ENCODE measurements at places on chromosomes 6 and 20.

DNA sequence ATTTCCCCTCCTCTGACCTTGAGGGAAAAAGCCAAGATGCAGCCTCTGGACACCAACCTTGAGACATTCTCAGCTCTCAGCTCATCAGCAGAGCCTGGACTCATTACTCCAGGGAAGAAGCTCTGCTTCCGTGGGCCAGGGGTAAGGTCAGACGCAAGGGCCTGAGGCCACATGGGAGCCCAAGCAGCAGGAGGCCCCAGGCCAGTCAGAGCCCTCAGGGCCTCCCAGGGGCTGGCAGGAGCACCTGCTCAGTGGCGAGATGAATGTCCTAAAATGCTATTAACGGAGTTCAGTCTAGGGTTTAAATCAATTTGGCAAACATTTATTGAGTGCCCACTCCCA is 208.6 kb downstream of the ERMARD start:
- DNase-seq: no peak
- peaks cover 10% of the 10 kb centered on the region for H3K27me3 ChIP-seq
- H3K36me3 ChIP-seq: peaks cover 7% of the 10 kb centered on the region
- peaks cover 6% of the 10 kb centered on the region for H3K4me1 ChIP-seq

DNA sequence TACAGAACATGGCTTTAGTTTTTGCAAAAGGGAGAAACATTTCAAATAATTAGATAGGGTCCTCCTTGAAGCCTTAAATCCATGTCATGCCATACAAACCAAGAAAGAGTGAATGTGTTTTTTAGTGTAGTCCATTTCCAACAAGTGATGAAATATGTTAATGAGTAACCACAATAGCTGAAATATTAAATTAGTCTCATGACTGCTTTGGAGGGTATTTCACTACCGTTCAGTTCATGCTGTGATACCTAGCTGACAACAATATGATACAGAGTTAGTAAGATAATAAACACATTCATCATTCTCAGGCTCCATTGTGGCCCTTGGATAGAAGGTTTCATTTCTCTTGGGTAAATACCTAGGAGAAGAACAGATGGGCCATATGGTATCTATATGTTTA is 5.8 kb upstream of the ID4 start:
- no peaks in the 10 kb centered on the region for H3K4me1 ChIP-seq
- no peaks in the 10 kb centered on the region for H3K36me3 ChIP-seq
- no peak for DNase-seq
- H3K27me3 ChIP-seq: peaks cover 1% of the 10 kb centered on the region
- H3K4me3 ChIP-seq: no peak overlapping the region

DNA sequence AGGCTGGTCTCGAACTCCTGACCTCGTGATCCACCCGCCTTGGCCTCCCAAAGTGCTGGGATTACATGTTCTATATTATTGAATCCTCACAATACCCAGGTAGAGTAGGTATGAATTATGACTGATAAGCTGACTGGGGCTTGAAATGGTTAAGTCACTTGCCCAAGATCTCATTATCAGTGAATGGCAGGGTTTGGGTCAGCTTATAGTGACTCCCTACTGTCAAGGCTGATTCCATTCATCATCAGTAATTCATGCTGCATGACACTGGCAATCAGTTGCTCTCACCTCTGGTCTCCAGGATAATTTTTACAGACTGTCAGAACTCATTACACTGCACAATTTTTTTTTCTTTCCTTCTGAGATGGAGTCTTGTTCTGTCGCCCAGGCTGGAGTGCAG is 127.6 kb downstream of the KIF13A start:
- H3K4me1 ChIP-seq: peaks cover 11% of the 10 kb centered on the region
- H3K4me3 ChIP-seq: no peak overlapping the region
- no peaks in the 10 kb centered on the region for H3K36me3 ChIP-seq
- no peak overlapping the region for H3K27ac ChIP-seq
- no peaks in the 10 kb centered on the region for H3K27me3 ChIP-seq

GRCh38 chr6:31530659-31531058 is 1.9 kb downstream of the MCCD1 start:
- no peak overlapping the region for H3K27ac ChIP-seq
- peaks cover 3% of the 10 kb centered on the region for H3K4me1 ChIP-seq
- no peak overlapping the region for H3K4me3 ChIP-seq
- peaks cover 8% of the 10 kb centered on the region for H3K36me3 ChIP-seq
- H3K27me3 ChIP-seq: peaks cover 8% of the 10 kb centered on the region

DNA sequence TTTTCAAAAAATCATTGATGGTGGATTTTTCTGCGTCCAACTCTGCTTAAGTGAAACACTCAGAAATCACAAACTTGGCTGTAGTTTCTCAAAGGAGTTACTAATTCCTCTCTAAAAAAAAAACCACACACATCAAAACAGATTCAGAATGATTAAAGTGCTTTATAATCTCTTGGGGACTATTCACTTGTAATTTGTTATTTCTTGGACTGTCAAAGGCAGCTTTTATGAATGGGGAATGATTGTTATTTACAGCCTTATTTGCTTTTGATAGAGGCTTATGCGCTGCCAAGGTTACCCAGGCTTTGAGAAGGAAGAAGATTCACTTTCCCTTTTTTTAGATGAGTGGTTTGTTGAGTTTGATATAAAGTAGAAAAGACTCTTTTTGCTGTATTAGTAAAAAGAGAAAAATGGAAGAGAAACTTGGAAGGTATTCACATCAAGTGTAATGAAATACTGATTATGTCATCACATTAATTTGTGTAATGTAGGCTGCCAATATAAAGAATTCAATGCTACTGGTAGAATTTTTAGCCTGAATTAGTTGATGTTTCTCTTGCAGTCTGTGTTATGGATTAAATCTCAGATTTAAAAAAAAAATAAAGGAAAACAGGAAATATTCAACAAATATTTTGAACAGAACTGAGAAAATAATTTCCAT is 381.0 kb upstream of the SASH1 start:
- DNase-seq: no peak
- no peak overlapping the region for H3K27ac ChIP-seq
- H3K4me3 ChIP-seq: no peak overlapping the region
- no peaks in the 10 kb centered on the region for H3K4me1 ChIP-seq
- no peaks in the 10 kb centered on the region for H3K36me3 ChIP-seq

DNA sequence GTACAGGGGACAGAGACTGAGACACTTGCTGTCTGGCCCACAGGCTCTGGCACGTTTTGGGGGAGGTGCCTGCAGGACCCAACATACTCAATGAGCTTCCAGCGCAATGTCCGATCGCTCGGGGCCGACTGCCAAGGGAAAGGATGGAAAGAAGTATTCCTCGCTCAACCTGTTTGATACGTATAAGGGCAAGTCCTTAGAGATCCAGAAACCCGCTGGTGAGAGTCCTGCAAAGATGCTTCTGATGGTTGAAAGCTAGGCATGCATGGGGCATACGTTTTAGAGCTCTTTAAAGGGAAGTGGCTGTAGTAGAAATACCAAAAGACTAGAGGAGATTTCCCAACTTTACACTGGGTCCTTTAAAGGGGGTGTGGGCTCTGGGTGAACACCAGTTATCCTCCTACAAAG is 2.2 kb downstream of the PRRC2A start:
- H3K27me3 ChIP-seq: peaks cover 8% of the 10 kb centered on the region
- peaks cover 7% of the 10 kb centered on the region for H3K36me3 ChIP-seq
- peaks cover 17% of the 10 kb centered on the region for H3K4me1 ChIP-seq

DNA sequence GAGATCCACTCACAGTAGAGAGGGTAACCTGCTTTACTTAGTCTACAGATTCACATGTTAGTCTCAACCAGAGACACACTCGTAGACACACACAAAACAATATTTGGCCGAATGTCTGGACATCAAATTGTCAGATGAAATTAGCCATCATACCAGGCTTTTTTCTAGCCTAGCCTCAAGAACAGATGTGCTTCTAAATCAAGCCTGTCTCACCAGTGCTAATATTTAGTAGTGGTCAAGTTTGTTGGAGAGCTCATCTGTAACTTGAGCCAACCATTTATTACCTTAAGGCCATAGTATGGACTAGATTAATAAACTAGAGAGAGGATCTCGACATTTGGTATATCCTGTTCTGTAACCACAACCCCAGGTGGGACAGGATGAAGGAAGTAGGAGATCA is 1118.8 kb upstream of the MAP3K7 start:
- no peak overlapping the region for H3K4me3 ChIP-seq
- peaks cover 9% of the 10 kb centered on the region for H3K4me1 ChIP-seq
- DNase-seq: no peak
- H3K36me3 ChIP-seq: no peaks in the 10 kb centered on the region
- no peaks in the 10 kb centered on the region for H3K27me3 ChIP-seq
- no peak overlapping the region for H3K27ac ChIP-seq

DNA sequence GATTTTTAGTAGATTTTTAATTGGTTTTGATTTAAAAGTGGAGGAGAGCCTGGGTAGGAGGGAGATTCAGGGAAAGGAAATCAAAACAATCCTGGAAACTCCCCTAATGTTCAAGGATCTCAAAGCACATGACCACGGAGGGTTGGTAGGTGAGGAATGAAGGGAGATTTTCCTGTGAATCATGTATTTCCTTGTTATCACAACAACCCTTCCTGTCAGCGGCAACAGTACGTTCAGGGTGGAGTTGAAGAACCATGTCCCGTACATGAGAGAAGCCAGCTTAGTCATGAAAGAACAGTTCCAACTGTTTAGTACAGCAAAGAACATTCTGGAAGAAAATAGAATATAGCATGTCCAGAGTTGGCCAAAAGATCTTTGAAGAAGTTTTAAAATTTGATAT is 79.4 kb upstream of the SCAF8 start:
- H3K4me3 ChIP-seq: no peak overlapping the region
- DNase-seq: no peak
- peaks cover 7% of the 10 kb centered on the region for H3K4me1 ChIP-seq
- no peak overlapping the region for H3K27ac ChIP-seq
- H3K36me3 ChIP-seq: no peaks in the 10 kb centered on the region

GRCh38 chr20:917416-917815 is 1.3 kb upstream of the ANGPT4 start:
- H3K27ac ChIP-seq: peak overlapping the region; percentile 17
- H3K4me1 ChIP-seq: peaks cover 25% of the 10 kb centered on the region
- H3K4me3 ChIP-seq: no peak overlapping the region
- peaks cover 4% of the 10 kb centered on the region for H3K36me3 ChIP-seq
- DNase-seq: no peak
- peaks cover 21% of the 10 kb centered on the region for H3K27me3 ChIP-seq

- peaks cover 4% of the 10 kb centered on the region for H3K27me3 ChIP-seq
- no peaks in the 10 kb centered on the region for H3K36me3 ChIP-seq
- peak overlapping the region; percentile 96 for H3K27ac ChIP-seq
- peaks cover 57% of the 10 kb centered on the region for H3K4me1 ChIP-seq
- H3K4me3 ChIP-seq: peak overlapping the region; percentile 5
Measured at GRCh38 chr6:110332281-110332680, 25.9 kb downstream of the METTL24 start.

GRCh38 chr20:45157962-45158361 is 16.7 kb upstream of the PI3 start:
- no peak overlapping the region for H3K4me3 ChIP-seq
- H3K4me1 ChIP-seq: no peaks in the 10 kb centered on the region
- DNase-seq: no peak
- H3K27ac ChIP-seq: no peak overlapping the region
- H3K36me3 ChIP-seq: no peaks in the 10 kb centered on the region
- H3K27me3 ChIP-seq: no peaks in the 10 kb centered on the region

DNA sequence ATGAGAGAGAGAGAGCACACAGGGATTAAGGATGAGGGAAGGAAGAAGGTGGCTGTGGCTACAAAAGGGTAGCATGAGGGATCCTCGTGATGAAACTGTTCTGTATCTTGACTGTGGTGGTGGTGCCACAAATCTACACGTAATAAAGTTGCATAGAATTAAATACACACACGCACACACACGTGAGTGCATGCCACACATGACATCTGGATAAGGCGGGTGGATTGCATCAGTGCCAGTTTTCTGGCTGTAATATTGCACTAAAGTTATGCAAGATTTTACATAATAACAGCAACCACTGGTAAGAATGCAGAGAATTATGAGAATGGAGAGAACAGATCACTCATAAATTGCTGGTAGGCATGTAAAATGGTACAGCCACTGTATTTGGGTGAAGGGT is 16.9 kb upstream of the STK35 start:
- peaks cover 2% of the 10 kb centered on the region for H3K27me3 ChIP-seq
- DNase-seq: no peak
- H3K36me3 ChIP-seq: no peaks in the 10 kb centered on the region
- H3K4me1 ChIP-seq: no peaks in the 10 kb centered on the region

DNA sequence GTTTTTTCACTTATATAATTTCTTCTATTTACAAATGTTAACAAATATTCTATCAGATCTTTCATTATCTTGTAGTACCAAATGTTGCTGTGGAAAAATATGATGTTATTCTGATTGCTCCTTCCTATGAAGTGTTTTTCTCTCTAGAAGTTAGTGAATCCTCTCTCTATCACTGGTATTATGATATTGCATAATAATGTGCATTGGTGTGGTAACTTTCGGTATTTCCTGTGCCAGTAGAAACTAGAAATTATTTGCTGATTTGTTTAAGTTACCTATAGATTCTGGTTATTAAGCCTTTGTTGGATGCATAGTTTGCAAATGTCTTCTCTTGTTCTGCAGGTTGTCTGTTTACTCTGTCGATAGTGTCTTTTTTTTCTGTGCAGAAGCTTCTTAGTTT is 342.5 kb downstream of the CENPW start:
- no peaks in the 10 kb centered on the region for H3K27me3 ChIP-seq
- H3K36me3 ChIP-seq: no peaks in the 10 kb centered on the region
- DNase-seq: no peak
- H3K4me1 ChIP-seq: no peaks in the 10 kb centered on the region

- no peaks in the 10 kb centered on the region for H3K27me3 ChIP-seq
- peaks cover 7% of the 10 kb centered on the region for H3K36me3 ChIP-seq
- H3K4me1 ChIP-seq: no peaks in the 10 kb centered on the region
- H3K27ac ChIP-seq: no peak overlapping the region
- no peak for DNase-seq
Measured at GRCh38 chr6:156658186-156658965, 118.8 kb upstream of the ARID1B start.

DNA sequence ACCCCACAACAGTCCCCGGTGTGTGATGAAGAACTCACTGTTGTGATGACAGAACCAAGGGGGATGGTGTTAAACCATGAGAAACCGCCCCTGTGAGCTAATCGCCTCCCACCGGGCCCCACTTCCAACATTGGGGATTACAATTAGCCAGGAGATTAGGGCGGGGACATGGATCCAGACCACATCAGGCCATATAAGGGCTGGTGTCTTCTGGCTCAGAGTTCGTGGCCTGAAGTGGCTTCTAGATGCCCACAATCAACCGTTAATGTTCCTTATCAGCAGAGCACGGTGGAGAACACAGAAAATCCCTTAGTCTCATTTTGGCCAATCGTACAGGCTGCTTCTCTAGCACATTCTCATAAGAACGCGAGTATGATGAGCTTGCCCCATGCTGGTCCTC is 10.9 kb upstream of the MAS1 start:
- DNase-seq: no peak
- H3K27me3 ChIP-seq: no peaks in the 10 kb centered on the region
- no peak overlapping the region for H3K27ac ChIP-seq
- no peaks in the 10 kb centered on the region for H3K4me1 ChIP-seq
- no peaks in the 10 kb centered on the region for H3K36me3 ChIP-seq
- no peak overlapping the region for H3K4me3 ChIP-seq

DNA sequence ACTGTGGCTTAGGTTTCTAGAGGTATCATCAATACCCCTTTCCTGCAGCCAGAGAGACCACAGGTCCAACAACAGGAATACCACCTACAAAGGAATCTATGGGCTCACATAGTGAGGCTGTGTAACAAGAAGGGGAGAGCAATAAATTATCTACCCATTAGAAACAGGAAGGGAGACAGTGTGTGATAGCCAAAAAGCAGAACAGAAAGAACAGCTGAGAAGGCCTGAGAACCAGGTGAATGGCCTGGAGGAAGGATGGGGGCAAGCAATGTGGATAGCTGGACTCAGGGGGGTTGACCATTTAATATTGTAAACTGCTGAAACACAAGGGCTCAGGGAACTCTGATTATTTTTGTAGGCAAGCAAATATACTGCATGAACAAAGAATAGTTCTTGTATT is 628.2 kb downstream of the COL12A1 start:
- H3K27me3 ChIP-seq: no peaks in the 10 kb centered on the region
- no peak overlapping the region for H3K4me3 ChIP-seq
- H3K36me3 ChIP-seq: no peaks in the 10 kb centered on the region
- H3K27ac ChIP-seq: no peak overlapping the region

Measured in glutamatergic neuron (in vitro differentiated cells).